Endodermal cell (in vitro differentiated cells): ENCODE measurements at places on chromosomes 7 and 10. TPM values are rescaled to one million over a fixed set of nuclear protein-coding genes. Genes with fewer than 3 reads are reported as not detected.

IKZF1 gene
- 0.18 and 0.55 TPM in 2 replicates for total RNA-seq

CALCR gene
- 17.0 to 23.7 TPM (median 17.1 TPM) in 3 replicates for total RNA-seq

MPP7 gene
- 4.1 and 5.5 TPM in 2 replicates for total RNA-seq

DNA sequence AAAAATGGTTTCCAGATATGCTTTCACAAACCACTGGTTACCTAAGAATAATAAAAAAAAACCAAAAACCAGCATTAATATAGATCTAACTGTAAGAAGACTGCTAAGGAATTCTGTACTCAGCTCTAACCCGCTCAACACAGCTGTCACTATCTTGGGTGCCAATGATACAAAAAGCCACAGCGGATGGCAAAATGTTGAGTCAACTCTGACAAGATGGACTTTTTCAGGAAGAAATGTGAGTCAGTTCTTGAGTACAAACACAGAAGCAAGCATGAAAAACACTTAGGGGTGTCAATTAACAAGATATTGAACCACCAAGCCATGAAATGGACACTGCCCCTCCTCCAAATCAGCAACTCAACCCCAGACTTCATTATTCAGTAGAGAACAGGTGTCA lies 55.0 kb downstream of the CTTNBP2 start:
- no peaks in the 10 kb centered on the region for H3K36me3 ChIP-seq
- H3K27me3 ChIP-seq = no peaks in the 10 kb centered on the region
- no peak overlapping the region for H3K27ac ChIP-seq
- DNase-seq = no peak
- H3K4me1 ChIP-seq = no peaks in the 10 kb centered on the region

- H3K27ac ChIP-seq = no peak overlapping the region
- no peaks in the 10 kb centered on the region for H3K27me3 ChIP-seq
- H3K36me3 ChIP-seq = peaks cover 19% of the 10 kb centered on the region
Measured at GRCh38 chr7:135965602-135966001, 11.6 kb downstream of the MTPN start.

DNA sequence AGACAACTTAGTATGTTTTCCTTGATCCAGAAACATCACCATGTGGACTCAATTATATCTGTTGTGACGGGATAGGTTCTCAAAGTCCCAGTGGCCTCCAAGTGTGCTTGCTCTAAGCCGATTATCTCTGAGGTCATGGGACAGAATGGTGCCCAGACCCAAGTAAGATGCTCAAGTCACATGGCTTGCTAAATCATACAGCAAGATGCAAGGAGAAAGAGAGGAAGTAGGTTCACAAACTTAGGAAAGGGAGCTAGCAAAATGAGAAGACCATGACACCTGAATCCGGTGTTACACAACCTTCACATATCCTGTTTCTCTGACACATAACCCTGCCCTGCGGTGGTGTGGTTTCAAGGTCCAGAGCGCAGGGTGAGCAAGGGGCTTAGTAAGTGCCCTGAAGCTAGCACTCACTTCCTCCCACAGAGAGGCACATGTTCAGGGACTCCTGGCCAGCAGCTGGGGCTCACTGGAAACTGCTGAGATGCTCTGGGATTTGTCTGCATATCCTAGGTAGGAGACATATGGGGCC lies 590.9 kb upstream of the ANKRD30A start:
- no peaks in the 10 kb centered on the region for H3K27me3 ChIP-seq
- no peak for DNase-seq
- no peak overlapping the region for H3K4me3 ChIP-seq
- no peak overlapping the region for H3K27ac ChIP-seq
- H3K4me1 ChIP-seq = no peaks in the 10 kb centered on the region

DNA sequence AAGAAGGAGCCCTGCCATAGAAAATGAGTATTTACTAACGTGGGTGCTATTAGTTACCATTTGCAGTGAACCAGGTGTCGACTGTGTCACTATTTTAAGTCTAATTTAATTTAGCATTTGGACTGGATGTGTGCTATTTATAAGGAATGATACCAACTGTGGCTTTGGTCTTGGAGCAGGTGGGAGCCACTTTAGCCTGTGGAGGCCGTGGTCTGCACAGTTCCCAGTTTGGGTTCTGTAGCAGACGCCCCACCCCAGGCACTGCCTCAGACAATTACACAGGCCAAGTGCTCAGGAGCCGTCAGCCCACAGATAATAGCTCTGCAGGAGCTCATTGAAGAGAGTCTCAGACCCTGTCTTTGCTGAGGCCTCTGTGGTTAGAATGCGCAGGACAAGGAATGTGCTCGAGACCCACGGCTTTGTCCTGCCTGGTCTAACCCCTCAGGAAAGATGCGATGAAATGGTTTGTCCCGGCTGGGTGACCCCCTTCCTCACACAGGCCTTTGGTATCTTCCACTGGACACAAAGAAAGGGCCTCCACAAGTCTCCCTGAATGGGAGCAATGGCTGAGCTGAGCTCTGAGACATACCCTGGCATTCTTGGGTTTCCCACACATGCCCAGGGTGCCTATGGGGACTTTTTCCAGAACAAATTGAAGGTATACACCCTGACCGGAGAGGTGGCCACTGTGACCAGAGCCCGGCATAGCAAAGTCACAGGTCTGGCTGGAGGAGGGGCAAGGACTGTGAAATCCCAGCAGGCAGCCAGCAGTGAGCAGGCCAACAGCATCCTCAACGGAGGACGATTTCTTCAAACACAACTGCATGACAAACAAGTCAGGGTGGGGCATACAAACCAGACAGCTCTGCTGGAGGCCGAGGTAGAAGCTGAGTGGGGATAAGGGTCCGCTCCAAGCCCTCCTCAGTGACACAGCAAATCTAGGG lies 251.2 kb downstream of the ARHGAP12 start:
- peak overlapping the region; percentile 41 for H3K4me3 ChIP-seq
- no peaks in the 10 kb centered on the region for H3K36me3 ChIP-seq
- H3K27ac ChIP-seq = peak overlapping the region; percentile 99
- peak; percentile 80 for DNase-seq
- no peaks in the 10 kb centered on the region for H3K27me3 ChIP-seq

- H3K27me3 ChIP-seq = no peaks in the 10 kb centered on the region
- H3K27ac ChIP-seq = no peak overlapping the region
- no peaks in the 10 kb centered on the region for H3K36me3 ChIP-seq
- no peak for DNase-seq
- no peak overlapping the region for H3K4me3 ChIP-seq
Measured at GRCh38 chr10:24462291-24462813, 253.4 kb downstream of the KIAA1217 start.

- H3K36me3 ChIP-seq = no peaks in the 10 kb centered on the region
- no peak overlapping the region for H3K4me3 ChIP-seq
- peaks cover 17% of the 10 kb centered on the region for H3K4me1 ChIP-seq
- no peak overlapping the region for H3K27ac ChIP-seq
- no peak for DNase-seq
Measured at GRCh38 chr7:132516042-132516840, 60.0 kb downstream of the PLXNA4 start.

DNA sequence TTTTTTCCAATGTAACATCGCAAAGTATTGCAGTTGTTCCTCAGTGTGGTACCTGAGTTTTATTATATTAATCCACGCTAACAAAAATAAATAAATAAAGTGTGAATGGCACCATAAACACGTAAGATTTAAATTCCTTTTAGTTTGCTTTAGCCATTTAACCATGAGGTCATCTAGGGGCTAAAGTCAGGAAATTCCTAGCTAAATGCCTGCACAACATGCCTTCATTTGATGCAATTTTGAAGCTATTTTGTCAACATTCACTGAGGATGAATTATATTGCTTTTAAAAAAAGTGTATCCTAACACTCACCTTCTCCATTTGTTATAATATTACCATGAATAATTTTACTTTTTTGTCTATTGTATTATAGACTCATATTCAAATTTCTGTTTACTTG lies 714.4 kb downstream of the GATA3 start:
- H3K4me3 ChIP-seq = no peak overlapping the region
- no peaks in the 10 kb centered on the region for H3K27me3 ChIP-seq
- no peak overlapping the region for H3K27ac ChIP-seq
- H3K4me1 ChIP-seq = no peaks in the 10 kb centered on the region
- DNase-seq = no peak
- no peaks in the 10 kb centered on the region for H3K36me3 ChIP-seq

DNA sequence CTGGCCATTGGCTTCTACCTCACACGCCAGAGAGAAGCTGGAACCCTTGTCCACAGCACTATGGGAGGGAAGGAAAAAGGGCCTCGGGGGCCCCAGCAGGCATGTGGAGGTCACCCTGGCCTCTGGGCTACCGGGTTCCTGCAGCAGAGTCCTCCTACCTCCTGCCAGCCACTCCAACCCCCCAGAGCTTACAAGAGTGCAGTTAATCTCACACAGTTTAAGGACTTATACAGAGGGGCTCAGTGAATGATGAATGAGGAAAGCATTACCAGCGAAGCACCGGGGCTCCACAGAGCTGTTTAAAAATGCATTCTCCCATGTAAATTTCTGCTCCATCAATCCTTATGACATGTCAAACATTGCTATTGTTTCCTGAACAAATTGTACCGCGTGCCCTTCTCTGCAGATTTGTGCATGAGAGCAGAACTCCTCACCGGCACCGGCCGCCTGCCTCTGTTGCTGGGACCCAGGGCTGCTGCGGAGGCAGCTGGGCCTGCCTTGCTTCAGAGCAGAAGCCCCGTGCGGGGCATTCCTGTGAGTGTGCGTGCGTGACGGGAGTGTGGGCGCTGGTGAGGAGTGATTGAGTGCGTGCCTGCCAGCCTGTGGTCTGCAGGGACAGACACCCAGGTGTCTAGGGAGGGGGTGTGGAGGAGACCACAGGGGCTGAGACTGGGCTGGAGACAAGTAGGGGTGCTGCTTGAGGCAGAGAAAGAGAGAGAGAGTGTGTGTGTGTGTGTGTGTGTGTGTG lies 52.8 kb downstream of the C10orf105 start:
- H3K36me3 ChIP-seq = no peaks in the 10 kb centered on the region
- DNase-seq = no peak
- H3K4me3 ChIP-seq = no peak overlapping the region
- no peaks in the 10 kb centered on the region for H3K4me1 ChIP-seq

DNA sequence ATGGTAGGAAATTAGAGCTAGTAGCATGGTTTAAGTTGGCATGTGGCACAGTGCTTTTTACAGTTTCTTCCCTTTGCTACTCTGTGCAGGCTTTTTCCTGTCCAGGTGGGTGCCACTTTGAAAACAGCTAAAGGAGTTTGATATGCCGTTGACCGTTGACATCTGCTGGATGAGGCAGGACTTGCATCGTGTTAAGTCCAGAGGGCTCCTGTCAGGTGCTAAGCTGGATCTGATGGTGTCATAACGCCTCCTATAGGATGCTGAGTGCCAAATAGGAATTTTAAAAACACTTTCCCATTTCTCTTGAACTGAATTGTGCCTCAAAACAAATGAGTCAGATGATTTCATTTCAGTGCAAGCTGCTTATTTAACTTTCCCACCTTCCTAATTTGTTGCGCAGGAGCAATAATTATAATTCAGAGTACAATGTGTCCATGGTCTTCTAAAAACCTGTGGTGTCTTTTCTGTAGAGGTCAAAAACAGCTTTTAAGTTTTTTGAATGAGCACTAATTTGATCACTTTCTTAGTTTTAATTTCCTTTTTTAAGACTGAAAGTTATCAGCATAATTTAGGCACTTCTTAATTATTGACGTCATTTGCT lies 178.3 kb downstream of the CDCA7L start:
- H3K27me3 ChIP-seq = peaks cover 87% of the 10 kb centered on the region
- DNase-seq = peak; percentile 88
- H3K27ac ChIP-seq = no peak overlapping the region
- no peak overlapping the region for H3K4me3 ChIP-seq

GRCh38 chr10:91335147-91335546 lies 75.0 kb upstream of the HECTD2 start:
- DNase-seq = peak; percentile 57
- H3K4me1 ChIP-seq = no peaks in the 10 kb centered on the region
- no peak overlapping the region for H3K27ac ChIP-seq
